NCI-H524 (cell line): ENCODE measurements at places on chromosomes 3 and 15.

DNA sequence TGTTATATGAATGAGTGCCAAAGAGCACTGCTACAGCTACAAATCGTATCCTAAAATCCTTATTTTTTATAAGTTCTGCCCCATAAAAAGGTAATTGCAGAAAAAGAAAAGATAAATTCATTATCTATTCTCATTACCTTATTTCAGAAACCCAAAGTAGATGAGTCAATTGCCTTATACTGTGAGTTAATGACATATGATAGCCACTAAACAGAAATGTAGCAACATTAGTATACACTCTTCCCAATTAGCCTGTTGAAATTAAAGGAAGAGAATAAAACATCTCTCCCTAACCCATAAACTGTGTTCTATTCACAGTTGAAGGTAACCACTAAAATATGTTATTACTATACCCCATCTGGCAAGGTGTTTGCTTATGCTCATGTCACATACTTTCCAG is 11.0 kb downstream of the TBL1XR1 start:
- DNase-seq, result no peak

DNA sequence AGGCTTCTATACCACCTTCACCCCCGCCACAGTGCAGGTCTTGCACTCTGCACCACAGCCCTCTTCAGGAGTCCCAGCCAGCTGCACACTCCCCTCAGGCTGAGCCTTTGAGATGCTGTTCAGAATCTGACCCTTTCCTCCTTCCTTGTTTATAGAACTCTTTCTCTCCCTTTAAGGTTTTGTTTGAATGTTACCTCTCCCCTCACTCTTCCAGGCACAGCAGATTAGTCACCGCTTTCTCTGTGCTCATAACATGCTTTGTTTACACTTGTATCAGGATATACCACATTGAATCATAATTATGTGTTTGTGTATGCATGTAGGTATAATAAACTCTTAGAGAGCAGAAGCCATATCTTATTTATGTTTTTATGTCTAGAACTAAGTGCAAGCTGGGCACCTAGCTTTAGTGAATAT is 168.4 kb upstream of the BCL6 start:
- DNase-seq, result no peak

- DNase-seq, result no peak
These were observed 325.5 kb downstream of the RYR3 start for GRCh38 chr15:33636234-33636633.

- no peak for DNase-seq
These were observed 9.4 kb upstream of the SCN5A start for GRCh38 chr3:38658841-38659240.

GRCh38 chr3:12187448-12188327 is 29.0 kb upstream of the TIMP4 start:
- DNase-seq, result no peak

- no peak for DNase-seq
These were observed 7.6 kb downstream of the FRMD4B start for GRCh38 chr3:69378112-69378802.

- peak; percentile 57 for DNase-seq
These were observed at the start of gene LRRC3B for GRCh38 chr3:26622621-26623418. TSS of gene LRRC3B (plus strand) at chr3:26622772. CDS start at chr3:26709673, 86,901 bp downstream.

DNA sequence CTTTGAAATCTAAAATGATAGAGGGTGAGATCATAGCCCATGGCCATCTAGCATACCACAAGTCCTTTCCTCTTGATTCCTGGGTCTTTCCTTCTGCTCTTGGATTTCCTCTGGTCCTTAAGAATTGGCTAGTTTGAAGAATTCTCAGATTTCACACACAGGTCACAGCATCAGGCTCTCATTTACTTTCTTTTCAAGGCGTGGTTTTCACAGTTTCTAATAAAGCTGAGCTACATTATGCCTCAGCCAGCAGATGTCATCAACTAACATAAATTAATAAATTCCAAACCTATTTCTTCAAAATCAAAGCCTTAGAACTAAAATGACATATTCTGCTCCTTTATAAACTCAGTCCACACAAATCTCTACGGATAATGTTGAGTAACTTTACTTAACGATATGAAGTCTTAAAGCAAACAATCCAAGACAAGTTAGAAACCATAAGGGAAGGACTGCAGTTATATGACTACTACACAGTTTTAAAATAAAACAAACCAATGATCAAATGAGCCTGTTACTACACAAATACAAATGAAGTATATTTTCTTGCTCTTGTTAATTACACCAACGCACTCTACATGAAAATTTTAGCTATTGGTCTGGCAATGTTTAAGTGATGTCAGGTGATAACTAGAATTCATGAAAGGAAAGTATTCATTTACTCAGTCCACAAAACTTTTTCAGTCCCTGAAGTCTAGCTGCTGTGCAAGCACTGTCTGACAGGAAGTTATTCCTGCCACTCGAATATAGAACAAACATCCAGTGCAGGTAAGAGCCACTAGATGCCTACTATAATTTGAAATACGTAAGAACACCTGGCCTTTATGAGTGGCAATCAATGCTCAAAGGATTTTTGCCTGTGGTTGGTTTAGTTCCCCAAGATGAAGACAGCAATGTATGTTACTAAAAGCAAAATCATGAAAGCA is 9.2 kb downstream of the CCDC14 start:
- no peak for DNase-seq

DNA sequence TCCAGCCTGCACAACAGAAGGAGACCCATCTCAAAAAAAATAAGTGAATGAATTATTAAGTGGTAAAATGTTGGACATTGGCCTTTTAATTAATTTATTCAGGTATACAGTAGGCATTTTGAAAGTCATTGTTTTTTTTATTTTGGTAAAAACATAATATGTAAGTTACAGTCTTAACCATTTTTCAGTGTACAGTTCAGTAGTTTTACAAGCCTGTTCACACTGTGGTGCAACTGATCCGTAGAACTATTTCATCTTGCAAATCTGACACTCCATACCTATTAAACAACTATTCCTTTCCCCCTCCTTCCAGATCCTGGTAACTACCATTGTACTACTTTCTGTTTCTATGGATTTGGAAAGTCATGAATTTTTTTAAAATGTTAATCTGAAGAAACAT is 36.1 kb upstream of the APH1B start:
- DNase-seq, result no peak

- no peak for DNase-seq
These were observed 8.9 kb downstream of the CMTM6 start for GRCh38 chr3:32493437-32494414.

GRCh38 chr3:115553796-115554486 is 69.4 kb upstream of the GAP43 start:
- DNase-seq, result no peak

DNA sequence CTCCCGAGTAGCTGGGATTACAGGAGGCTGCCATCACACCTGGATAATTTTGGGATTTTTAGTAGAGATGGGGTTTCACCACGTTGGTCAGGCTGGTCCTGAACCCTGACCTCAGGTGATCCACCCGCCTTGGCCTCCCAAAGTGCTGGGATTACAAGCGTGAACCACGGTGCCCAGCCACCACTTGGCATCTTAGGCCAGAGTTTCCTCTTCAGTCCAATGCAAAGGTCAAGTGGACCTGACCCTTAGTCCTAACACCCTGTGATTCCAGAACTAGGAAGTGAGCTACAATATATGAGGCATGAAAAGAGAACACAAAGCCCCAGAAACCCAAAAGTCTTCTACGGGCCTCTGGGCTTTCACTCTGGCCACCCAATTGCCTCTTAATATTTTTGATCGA is 5.3 kb downstream of the MYLK start:
- DNase-seq, result no peak
